Activated naive CD4-positive, alpha-beta T cell treated with Interleukin-2 at 50 U/mL for 16 hours (primary cell): ENCODE measurements at places on chromosomes 2 and 18.

DNA sequence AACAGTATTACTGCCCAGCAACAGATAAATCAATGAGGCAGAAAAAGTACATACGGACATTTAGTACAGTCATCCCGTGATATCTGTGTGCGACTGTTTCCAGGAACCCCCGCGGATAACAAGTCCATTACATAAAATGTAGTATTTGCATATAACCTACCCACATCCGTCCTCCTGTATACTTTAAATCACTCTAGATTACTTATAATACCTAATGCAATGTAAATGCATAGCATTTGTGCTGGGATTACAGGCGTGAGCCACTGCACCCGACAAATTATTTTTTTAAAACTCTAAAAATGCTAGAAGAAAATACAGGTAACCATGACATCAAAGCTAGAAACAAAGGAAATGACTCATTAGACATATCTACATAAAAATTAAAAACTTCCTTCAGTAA lies 91.6 kb downstream of the FAM161A start:
- peak; percentile 11 for DNase-seq

GRCh38 chr18:54830866-54831265 lies 2.6 kb downstream of the RAB27B start:
- DNase-seq = no peak

- DNase-seq = no peak
These were observed 2.4 kb downstream of the TMEM200C start for GRCh38 chr18:5892823-5893431.

- no peak for DNase-seq
These were observed 387.6 kb downstream of the FIGN start for GRCh38 chr2:163347982-163348856.

DNA sequence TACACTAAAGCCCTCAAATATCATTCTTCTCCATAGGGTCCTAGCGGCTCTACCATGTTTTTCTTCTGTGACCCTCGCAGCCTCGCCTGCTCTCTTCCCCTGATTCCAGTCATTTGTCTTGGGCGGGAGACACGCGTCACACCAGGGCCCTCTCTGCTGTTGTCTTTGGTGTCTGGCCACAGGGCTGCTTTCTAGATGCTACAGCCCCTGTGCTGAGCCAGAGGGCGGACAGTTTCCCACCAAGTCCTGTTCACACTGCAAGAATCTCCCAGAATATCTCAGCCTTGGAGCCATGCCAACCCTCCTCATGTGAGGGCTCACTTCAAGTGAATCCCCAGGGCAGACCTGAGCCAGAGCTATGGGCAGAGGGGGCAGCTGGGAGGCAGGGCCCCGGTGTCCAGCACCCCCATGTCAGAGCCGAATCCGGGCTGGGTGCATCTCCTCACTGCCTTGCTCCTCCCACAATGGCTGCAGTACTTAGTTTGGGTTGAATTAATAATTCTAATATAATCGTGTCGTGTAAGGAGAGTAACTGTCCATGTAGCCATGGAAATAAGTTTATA lies 42.1 kb downstream of the DIPK1C start:
- no peak for DNase-seq

- DNase-seq = no peak
These were observed 3.1 kb upstream of the SEH1L start for GRCh38 chr18:12944709-12945108.

DNA sequence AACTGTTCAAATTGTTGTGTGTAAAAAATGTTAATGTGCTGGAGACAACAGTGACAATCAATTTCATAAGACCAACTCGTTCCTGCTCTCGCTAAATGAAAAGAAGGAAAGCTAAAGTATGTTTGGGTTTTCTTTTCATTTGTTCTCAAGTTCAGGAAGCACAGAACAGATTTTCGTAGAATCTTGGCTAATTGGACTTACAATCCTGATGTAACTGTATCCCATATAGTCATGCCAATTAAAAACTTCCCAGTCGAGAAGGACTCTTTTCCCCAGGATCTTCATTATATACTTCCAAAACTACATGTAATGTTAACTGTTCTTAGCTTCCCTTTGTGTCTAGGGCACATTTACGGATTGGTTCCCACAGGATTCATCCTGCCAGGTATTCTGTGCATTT lies 135.4 kb upstream of the ITGB6 start:
- no peak for DNase-seq

GRCh38 chr2:74194799-74195198 lies 3.6 kb upstream of the MTHFD2 start:
- no peak for DNase-seq

DNA sequence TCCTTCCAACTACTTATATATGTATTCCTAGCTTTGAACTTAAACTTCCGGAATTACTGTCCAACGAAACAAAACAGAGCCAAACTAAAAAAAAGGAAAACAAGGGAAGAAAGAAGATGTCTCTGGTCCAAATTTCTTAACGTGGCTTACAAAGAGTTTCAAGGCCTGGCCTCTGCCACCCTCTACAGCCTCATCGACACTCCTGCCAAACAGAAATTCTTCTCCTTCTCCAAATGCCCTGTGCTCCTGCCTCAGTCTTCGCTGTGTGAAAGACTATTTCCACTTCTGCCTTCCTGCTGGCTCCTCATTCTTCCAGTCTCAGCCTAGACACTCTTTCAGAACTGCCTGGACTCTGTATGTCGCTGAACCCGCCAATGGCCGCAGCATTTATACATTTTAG lies 249.2 kb downstream of the TXNL1 start:
- DNase-seq = no peak

GRCh38 chr2:219513787-219514186 lies 495 bp upstream of the ASIC4 start:
- no peak for DNase-seq

- no peak for DNase-seq
These were observed 155.2 kb downstream of the TRABD2A start for GRCh38 chr2:84725717-84726116.

GRCh38 chr2:215636816-215637215 lies 200.9 kb upstream of the FN1 start:
- no peak for DNase-seq

DNA sequence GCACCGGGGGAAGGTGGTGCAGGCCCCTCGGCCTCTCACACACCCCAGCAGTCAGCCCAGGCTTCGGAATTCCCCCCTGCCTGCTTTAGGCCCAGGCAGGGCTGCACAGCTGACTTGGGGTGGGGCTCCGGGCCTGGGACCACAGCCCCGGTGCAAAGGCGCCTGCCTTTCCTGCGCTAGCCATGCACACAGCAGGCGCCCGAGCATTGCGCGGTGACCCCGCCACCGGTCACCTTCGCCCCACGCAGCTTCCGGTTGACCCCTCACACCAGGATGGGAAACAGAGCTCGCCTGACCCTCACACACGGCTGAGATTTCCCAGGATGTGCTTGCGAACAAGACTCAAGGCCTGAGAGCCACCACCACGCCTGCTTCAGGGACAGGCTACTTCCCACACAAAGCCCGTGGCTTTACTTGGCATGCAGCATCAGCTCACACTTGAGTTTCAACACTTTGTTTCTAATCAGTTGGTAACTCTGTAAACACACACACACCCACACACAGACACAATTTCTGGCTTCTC lies 46.0 kb downstream of the SLC66A2 start:
- DNase-seq = no peak

DNA sequence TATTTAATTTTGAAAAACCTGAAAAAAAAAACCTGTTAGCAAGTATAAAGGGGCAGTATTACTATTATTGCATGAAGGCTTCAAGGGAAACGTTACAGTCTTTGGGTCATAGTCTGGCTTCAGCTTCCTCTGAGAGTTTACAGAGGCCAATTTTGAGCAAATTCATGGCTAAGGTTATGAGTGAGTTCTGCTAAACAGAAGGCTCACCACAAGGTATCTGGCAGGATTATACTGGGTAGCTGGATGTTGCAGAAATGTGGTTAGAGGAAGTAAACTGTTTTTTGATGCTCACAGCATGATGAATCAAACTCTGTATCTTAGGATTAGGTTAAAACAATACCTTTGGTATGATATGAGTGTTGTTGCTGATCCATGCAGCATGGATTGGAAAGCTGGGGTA lies 9.3 kb downstream of the MRPL19 start:
- no peak for DNase-seq
